ENCODE measurements at places on chromosomes 6 and 20.

DNA sequence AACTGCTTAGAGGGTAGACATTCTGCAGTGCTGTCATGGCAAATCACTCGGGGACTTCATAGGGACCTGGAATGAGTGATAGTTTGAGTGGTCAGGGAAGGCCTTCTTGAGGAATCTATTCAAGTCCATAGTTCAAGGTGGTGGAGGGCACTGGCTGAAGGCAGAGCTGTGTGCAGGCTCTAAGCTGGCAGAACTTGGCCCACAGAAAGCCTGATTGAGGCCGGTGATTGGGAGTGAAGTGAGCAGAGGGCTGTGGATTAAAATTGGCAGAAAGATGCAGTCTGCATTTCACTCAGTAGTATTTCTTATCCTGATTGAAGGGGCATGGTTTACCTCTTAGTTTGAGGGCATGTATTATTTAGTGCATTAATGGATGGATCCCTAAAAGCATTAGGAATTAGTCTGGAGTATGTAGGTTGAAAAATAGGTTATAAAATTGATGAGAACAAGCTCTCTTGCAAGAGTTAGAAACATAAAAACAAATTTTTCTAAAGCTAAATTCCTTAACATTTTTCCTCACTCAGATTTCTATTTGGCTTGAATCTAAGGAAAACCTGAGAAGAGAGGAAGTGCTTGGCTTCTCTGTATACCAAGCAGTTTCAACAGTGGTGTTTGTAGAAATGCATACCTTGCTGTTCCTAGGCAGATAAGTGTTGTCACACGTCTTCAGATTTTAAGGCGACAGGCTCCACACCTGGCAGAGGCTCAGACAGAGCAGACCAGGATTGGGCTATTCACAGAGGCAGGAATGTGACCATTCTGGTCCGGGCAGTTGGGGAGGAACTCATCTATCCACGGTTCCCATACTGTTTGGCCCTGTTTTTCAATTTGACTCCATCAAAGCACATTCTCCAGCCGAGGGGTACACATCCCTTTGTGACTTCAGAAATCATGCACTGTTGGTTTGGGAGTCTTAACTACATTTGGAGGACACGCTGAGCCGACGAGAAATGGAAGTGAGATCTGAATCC is 45.2 kb downstream of the UTRN start:
- DNase-seq: no peak

- DNase-seq: no peak
These were observed 3.0 kb upstream of the CDYL start for GRCh38 chr6:4773181-4773580.

GRCh38 chr6:170049641-170050561 is 241.0 kb downstream of the DLL1 start:
- DNase-seq: no peak

- DNase-seq: no peak
These were observed 32.1 kb upstream of the ID4 start for GRCh38 chr6:19805129-19805481.

- DNase-seq: no peak
These were observed 1.6 kb downstream of the PGBD1 start for GRCh38 chr6:28282926-28283325.

DNA sequence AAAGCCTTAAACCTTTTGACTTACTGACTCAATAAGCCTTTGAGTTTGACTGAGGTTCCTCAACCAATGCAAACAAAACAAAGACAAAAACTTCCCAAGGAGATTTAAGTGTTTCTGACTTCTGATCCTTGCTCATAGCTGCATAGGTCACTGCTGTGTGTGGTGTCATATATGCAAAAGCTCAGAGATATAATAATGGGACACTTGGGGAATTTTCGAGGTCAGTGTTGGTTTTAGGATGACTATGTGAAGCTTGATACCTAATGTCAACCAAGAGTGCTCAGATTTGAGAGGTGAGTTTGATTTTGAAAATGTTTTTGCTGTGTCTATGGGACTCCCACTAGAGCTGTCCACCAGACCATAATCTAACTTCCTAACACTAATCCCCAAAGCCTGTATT is 26.2 kb downstream of the ZKSCAN8 start:
- DNase-seq: no peak

DNA sequence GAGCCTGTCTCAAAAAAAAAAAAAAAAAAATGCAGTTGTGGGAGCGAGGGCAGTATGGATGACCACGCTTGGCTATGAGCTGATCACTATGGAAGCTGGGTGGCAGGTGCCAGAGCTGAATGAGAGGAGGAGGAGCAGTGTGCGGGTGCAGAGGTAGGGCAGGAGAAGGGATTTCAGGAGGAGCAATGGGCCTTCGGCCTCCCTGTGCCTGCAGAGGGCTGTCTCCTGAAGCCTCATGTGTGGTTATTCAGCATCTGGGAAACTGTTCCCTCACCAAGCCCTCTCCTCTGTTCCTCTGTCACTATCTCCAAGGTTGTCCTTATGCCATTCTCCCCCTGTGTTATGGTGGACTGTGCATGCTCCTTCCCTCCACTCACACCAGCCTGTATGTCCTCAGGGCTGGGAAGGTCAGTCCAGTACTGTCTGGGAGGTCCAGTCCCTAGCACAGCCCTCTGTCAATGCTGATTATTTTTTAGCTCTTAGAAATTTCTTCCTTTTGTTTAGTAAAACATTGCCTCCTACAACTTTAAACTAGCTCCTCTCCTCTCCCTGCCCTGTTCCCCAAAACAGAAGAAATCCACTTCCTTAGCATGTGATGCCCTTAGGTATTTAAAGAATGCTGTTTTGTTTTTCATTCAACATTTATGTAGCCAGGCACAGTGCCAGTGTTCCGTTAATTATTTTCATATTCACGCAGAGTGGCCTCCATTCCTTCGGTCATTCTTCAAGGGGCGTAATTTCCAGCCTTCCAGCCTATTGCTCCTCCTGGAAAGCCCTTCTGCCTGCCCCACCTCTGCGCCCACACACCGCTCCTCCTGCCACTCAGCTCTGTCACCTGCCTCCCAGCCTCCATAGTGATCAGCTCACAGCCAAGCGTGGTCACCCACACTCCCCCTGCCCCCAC is 48.9 kb downstream of the CNBD2 start:
- DNase-seq: no peak
